B cell (primary cell): ENCODE measurements at places on chromosomes 2 and 18.

GRCh38 chr2:55012672-55013484 lies 37.4 kb downstream of the RTN4 start:
- no peak for DNase-seq

DNA sequence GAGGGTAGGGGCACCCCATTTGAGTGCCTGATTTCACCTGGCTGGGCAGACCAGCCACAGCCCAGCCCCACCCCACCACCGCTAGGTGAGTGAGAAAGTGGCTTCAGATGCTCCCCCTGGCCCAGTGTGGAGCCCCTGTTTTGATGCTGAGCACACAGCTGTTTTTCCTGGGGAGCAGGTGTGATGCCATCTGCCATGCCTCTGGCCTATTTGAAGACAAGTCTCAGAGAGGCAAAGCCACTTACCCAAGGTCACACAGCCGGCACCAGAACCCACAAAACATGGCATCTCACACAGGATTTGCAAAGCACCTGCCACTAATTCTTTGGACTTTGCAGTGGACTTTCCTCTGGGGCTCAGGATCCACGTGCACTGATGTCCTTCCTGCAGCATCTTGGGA lies 131.3 kb downstream of the INHBB start:
- no peak for DNase-seq

DNA sequence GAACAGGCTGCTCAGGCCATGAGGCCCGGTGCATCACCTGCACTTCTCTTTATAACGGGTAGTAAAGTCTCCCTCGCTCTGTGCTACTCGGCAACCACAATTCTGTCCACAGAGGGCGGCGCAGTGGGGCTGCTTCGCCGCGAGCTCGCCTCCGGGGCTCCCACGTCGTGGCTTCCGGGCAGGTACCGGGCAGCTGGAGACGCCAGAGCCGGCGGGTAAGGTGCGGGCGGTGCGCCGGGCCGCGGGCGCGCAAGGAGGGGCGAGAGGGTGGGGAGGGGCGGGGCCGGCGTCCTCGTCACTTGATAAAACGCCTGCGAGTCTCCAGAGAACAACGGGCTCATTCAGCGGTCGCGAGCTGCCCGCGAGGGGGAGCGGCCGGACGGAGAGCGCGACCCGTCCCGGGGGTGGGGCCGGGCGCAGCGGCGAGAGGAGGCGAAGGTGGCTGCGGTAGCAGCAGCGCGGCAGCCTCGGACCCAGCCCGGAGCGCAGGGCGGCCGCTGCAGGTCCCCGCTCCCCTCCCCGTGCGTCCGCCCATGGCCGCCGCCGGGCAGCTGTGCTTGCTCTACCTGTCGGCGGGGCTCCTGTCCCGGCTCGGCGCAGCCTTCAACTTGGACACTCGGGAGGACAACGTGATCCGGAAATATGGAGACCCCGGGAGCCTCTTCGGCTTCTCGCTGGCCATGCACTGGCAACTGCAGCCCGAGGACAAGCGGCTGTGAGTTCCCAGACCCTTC lies at the start of gene ITGA6:
Gene ITGA6, plus strand, starts transcription at position 331 of the 734 bp plus-strand sequence.
- peak; percentile 65 for DNase-seq

- no peak for DNase-seq
These were observed 98.5 kb upstream of the DOCK10 start for GRCh38 chr2:225140723-225141122.

DNA sequence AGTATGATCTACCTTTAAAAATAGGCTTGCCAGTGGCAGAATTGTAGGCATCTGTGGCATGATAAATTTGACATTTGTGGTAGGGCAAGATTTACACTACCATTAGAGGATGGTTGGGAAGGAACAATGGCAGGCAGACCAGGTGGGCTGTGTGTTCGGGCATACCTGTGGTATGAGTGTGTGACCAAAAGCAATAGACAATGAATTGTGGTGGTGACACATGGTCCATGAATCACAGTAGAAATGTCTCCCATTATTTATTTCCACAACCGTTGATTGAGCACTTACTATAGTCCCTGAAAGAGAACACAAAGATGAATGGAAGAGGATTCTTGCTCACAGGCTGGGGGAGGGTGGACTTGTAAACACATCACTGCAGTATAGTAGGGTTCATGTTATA lies 29.9 kb upstream of the RUFY4 start:
- DNase-seq: no peak
